ENCODE measurements at places on chromosomes 6 and 20.

DNA sequence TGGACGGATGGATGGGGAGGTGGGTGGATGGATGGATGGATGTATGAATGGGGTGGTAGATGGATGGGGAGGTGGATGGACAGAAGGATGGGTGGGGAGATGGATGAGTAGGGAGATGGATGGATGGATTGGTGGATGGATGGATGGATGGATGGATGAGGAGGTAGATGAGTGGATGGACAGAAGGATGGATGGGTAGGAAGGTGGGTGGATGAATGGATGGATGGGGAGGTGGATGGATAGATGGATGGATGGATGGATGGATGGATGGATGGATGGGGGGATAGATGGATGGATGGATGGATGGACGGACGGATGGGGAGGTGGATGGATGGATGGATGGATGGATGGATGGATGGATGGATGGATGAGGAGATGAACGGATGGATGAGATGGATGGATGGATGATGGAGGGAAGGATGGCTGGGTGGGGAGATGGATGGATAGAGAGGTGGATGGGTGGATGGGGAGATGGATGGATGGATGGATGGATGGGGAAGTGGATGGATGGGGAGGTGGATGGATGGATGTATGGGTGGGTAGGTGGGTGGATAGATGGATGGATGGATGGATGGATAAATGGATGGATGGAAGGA, 7.2 kb downstream of the EEF1A2 start:
- no peak for DNase-seq

DNA sequence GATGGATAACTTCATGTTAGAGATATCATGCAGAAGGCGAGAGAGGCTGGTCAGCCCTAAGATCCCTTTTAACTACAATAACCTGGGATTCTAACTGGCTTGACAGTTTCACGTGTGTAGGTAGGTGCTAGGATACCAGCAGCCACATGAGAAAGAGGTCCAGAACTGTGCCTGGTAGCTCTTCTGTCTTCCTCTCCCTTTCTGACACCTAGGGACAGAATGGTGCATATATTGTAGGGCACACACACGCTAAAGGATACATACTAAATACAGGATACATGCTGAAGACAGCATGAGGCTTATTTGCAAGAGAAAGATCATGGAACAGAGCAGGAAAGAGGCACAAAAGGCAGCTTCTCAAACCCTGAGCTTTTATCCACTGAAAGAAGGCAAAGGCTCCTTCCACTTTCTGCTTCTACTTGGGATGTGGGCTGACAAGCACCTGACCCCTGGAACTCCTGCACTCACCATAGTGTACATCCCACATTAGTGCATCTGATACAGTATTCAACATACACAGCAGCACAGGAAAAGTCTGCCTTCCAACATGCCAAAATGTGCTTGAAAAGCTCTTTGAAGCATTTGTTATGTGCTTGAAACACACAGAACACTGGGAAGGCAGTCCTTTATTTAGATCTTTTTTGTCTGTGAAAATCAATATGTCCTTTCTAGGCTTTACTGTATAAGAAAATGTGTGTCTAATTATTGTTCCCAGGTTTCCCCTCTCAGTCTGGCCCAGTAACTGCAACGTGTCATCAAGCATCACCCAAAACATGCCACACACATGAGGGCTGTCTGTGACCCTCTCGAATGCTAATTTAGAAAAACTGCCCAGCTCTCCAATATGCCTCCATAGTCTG, 3.2 kb downstream of the SLC22A23 start:
- DNase-seq = no peak

DNA sequence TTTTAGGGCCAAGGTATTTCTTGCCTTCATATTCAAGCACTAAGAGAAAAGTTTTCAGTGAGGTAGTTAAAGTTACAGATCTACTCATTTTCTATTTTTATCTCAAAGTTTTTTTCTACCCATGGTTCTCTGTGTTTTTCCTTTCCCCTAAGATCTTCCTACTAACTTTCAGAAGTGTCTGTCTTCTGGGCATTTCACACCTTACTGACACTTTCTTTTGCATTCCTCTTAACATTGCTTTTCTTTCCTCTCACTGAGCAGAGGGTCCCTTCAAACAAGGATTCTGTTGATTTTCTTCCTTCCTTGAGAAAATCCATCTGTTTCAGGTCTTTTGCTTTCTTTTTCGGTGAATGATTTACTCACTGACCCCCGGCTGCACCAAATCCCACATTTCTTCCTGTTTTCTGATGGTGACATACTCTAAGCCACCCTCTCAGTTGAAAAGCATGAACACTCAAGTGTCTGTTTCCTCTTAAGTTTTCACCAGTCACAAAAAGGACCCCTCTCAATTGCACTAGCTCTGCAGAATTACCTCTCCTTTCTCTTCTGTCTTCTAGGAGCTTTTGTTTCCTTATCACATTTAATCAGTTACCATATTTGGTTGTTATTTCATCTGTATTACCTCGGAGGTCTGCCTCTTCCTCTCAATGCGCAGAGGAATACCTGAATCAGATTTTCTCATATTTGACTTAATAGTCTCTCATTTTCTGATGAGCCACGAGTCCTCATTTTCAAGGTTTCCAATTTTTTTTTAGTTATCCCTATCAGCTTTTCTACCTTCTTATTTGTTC, 73.5 kb upstream of the RNF217 start:
- DNase-seq = no peak

- DNase-seq = no peak
Measured at GRCh38 chr6:48597951-48598350, 487.0 kb upstream of the PTCHD4 start.

DNA sequence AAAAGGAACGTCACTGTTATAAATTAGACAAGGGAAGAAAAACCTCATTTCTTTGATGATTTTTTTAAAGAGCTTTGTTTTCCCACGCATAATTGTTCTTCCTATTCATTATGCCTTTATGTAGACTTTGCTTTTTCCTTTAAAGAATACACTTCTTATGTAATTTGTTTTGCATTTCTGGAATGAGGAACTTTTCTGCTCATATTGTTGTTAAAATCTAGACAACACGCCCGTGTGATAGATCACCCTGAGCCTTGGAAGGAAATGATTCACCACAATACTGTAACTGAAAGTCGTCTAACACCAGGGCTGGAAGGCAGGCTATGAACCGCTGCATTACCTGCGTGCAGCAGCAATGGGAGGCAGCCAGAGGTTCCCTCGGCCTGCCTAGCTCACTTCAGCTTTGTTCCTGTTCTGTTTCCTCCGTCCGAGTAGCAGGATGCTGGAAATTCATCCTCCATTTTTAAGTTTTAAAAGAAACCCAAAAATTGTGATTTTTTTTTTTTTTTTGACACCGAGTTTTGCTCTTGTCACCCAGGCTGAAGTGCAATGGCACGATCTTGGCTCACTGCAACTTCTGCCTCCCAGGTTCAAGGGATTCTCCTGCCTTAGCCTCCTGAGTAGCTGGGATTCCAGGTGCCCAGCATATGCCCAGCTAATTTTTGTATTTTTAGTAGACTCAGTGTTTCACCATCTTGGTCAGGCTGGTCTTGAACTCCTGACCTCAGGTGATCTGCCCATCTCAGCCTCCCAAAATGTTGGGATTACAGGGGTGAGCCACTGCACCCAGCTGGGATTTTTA, 49.6 kb upstream of the ZNF217 start:
- DNase-seq = peak; percentile 91

DNA sequence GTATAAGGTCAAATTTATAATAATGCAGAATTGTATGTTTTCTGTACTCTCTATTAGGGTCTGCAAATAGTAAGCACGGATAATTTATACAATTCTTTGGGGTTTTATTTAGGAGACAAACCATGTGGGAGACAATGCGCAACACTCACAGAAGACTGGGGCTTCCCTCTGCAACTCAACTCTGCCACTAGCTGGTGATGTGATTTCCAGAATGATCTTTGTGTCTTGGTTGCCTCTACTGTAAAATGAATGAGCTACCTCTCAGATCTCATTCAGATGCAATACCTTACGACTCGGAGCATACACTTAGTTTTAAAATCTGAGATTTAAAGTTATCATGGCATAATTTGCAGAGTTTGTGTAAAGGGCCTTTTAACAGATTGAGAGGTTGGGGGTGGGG, 6.4 kb downstream of the MAN1A1 start:
- DNase-seq = no peak

DNA sequence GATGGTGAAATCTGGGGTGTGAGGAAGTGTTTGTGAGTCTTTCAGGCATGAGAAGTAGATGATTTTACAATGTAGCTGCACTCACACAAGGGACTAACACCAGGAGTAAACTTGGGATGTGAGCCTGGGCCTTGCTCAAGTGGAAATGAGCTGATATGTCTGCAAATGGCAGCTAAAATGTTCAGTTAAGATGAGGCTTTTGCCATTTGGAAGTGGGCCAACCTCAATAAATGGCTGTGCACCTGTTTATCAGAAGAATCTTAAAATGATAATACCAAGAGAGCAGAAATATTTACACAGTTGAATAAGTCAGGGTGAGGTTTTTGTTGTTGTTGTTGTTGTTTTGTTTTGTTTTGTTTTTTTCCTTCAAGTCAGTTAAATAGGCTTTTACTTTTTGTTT, 25.7 kb upstream of the KLHL31 start:
- no peak for DNase-seq

- no peak for DNase-seq
Measured at GRCh38 chr6:10441004-10441654, 26.3 kb upstream of the TFAP2A start.

DNA sequence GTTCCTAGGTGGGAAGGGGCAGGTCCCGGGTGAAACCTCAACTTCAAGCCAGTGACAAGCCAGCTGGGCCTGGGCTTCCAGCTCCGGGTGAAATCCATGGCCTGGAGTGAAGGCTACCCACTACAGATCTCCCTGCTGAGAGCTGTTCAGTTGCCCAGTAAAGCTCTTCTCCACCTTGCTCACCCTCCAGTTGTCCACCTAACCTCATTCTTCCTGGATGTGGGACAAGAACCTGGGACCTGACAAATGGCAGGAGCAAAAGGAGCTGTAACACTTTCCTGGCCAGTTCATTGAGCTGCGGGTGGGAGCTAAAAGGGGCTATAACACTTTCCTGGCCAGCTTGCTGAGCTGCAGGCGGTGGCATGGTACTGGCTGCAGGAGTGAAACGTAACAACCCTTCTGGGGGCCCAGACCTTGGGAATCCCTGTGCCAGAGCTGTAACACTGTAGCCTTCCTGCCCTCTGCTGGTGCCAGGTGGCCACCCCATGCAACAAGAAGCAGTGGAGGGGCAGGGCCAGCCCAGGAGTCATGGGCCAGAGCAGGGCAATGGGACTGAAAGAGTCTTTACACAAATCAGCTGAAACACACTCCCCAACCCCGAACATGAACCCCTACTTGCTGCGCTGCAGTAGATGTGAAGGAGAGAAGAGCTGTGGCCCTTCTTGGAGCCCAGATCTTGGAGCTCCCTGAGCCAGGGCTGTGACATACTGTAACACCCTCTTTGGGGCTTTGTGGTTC, 3.6 kb upstream of the HINT3 start:
- peak; percentile 57 for DNase-seq

GRCh38 chr6:57226221-57226620, 4.1 kb upstream of the RAB23 start:
- no peak for DNase-seq

GRCh38 chr6:124907596-124907995, 54.6 kb upstream of the RNF217 start:
- DNase-seq = no peak

GRCh38 chr6:125314009-125314581, 12.3 kb upstream of the HDDC2 start:
- DNase-seq = peak; percentile 63

DNA sequence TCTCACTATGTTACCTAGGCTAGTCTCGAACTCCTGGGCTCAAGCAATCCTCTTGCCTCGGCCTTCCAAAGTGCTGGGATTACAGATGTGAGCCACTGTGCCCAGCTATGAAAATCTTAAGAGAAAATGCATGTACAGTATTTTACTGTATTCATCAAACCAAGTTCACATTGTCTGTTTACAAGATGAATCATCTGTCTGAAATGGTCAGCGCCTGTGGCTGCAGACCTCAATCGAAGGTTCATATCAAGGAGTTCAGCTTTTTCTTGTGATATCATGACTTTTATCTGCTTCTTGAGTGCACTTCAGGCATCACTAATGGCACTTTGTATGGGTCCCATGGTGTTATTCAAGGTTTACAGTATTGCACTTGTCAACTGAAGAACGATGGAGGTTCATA, 155.1 kb downstream of the SLC16A10 start:
- no peak for DNase-seq

- DNase-seq = no peak
Measured at GRCh38 chr6:72911463-72912155, 289.7 kb downstream of the KCNQ5 start.

- DNase-seq = no peak
Measured at GRCh38 chr6:27970444-27970843, 13.4 kb downstream of the OR2B6 start.
